Heart right ventricle (tissue), 16 donors: ENCODE measurements at places on chromosomes 4 and X. TPM values are rescaled to one million over a fixed set of nuclear protein-coding genes. Genes with fewer than 3 reads are reported as not detected.

DNA sequence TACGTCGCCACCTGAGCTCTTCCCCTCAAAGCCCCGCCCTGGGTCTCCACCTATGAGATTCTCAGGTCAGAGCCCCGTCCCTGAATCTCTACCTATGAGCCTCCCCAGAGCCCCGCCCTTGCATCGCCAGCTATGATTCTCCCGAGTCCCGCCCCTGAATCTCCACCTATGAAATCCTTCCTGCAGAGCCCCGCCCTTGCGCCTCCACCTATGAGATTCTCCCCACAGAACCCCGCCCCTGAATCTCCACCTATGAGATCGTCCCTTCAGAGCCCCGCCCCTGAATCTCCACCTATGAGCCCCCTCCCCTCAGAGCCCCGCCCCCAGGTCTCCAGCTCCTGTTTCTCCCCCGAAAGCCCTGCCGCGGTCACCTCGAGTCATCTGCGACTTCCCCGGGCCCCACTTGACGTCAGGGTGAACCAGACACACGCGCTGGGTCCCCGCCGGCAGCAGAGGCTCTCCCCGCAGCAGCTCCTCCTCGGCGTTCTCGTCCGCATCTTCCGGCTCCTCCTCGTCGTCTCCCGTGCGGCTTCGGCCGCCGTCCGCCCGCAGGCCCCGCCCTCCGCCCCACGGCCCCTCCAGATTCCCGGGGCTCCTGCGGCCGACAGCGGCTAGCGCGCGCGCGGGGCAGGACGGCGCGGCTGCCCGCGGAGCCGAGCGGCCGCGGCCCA is 393 bp downstream of the GTPBP6 start:
- DNase-seq = peak; percentile 95

GRCh38 chr4:169810325-169811323 is 52.9 kb upstream of the HPF1 start:
- DNase-seq = no peak

GRCh38 chr4:12507868-12508481 is 976.2 kb downstream of the RAB28 start:
- DNase-seq = no peak

GRCh38 chrX:132955690-132956089 is 2.7 kb downstream of the HS6ST2 start:
- no peak for DNase-seq

GRCh38 chr4:76212851-76213414 is 691 bp downstream of the SCARB2 start:
- DNase-seq = no peak

GRCh38 chr4:153393397-153393796 is 48.9 kb downstream of the MND1 start:
- DNase-seq = no peak

- no peak for DNase-seq
Observed at GRCh38 chr4:99165978-99166377, 21.9 kb upstream of the ADH4 start.

GRCh38 chr4:107978716-107979451 is 10.8 kb upstream of the HADH start:
- DNase-seq = no peak

DNA sequence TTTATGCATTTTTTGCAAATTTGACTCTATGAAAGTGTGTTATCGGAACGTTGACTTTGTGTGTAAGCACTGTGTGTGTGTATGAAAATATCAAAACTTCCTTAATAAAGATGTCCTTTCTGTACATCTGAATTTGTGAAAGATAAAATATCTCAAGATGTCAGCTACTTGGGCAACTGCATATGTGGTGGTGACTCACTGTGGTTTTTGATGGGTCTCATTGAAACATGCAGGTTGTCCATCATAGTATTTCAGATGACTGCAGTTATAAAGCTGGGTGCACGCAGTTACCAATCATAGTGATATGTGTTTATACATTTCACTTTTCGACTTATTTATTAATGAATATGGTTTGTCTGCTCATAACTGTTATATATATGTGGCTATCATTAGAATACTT is 19.7 kb upstream of the BBS12 start:
- no peak for DNase-seq

- no peak for DNase-seq
Observed at GRCh38 chr4:113645771-113646441, 115.6 kb downstream of the CAMK2D start.

DNA sequence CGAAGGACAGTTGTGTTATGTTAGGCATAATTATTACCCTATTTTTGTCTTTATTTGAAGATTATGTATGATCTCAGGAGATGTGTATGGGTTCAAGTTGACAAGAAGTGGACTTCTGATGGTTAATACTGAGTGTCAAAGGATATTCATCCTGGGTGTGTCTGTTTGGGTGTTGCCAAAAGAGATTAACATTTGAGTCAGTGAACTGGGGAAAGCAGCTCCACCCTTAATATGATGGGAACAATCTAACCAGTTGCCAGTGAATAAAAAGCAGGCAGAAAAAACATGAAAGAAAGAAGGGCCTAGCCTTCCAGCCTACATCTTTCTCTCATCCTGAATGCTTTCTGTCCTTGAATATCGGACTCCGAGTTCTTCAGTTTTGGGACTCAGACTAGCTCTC is 332.6 kb downstream of the DTHD1 start:
- no peak for DNase-seq

UGT2A1 gene
- not detected for total RNA-seq

SLC6A14 gene
- total RNA-seq = not detected

GSX2 gene
- total RNA-seq = not detected

TACR3 gene
- not detected for total RNA-seq

TACC3 gene
- total RNA-seq = 4.6 TPM

CNKSR2 gene
- total RNA-seq = 0.64 TPM

SMR3B gene
- not detected for total RNA-seq

CXorf65 gene
- not detected for total RNA-seq

PCDH7 gene
- 34.5 TPM for total RNA-seq
